K562 (cell line): ENCODE measurements at places on chromosomes 16 and 17.

DNA sequence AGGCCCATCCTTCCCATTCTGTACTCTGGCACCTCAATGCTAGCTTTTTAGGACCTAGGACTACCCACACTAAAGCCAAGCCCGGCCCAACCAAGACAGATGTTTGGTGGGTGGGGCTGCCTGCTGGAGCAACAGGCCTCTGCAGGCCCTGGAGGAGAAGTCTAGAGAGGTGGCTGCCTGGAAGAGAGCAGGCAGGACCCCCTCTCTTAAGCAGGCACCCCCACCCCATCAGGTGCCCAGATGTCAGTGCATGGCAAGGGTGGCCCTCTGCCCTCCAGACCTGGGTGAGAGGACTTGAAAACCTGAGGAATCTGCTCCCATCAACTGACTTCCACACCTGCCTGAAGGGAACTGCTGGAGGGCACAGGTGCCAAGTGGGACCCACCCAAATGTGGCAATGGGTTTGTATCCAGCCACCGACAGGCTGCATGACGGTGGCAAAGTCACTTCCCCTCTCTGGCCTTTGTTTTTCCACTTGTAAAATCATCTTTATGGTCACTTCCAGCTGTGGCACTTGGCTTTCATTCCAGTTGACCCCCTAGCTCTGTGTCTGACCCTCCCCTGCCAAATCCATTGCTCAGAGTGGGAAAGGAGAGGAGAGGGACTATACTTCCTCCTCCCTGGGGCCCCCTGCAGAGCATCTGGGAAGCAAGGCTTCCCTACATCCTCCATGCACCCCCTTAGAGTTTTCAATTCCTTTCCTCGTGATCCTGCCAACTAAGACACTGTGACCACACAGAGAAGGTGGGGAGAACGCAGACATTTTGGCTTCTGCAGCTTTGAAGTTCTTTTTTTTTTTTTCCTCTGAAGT, 1.7 kb upstream of the STAT5A start:
- peak; percentile 32 for DNase-seq

DNA sequence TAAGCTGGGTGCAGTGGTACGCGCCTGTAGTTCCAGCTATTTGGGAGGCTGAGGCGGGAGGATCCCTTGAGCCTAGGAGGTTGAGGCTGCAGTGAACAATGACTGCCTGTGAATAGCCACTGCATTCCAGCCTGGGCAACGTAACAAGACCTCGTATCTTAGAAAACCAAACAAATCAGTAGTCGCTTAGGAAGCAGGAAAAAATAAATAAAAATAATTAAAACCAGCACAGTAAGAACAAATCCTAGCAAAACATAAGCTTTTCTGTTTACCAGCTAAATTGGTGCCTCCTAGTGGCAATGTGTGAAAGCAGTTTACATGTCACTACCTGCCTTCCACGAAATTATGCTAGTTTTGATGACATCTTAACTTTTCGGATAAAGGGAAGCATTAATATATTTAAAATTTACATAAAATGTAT, 1.3 kb downstream of the ARMC5 start:
- DNase-seq = no peak

- no peak for DNase-seq
These were observed 363.2 kb downstream of the SNX29 start for GRCh38 chr16:12339686-12340085.

GRCh38 chr17:71631483-71631882, 489.3 kb upstream of the SOX9 start:
- no peak for DNase-seq

DNA sequence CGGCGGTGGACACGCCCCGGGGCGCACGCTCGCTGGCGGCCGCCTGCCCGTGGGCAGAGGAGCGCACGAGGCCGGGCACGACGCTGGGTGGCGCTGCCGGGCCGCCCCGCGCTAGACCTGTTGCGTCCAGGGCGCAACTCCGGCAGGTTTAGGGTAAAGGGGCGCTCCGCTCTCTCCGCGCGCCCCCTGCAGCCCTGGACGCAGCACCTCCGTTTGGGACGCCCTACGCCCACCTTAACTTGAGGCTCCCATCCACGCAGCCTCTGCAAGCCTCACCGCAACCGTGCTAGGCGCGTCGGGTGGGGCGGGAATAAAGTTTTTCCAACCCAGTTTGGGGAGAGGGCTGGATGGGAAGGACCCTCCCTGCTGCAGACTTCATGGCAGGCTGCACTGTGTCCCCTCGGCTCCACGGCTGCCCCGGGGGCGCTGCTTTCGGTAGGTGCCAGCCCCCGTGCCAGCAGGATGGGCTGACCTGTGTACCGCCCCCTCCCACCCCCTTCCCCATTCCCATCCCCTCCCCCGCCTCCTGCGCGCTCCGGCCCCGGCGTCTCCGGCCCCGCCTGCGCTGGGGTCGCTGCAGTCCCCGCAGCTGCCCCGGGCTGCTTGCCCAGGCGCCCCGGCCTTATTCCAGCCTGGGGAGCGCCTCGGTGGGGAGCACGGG, at the start of gene SYT17:
SYT17 (plus strand) TSS at position 531 of the 661 bp plus-strand sequence. CDS start 407 bp downstream, outside the sequence.
- DNase-seq = peak; percentile 73

DNA sequence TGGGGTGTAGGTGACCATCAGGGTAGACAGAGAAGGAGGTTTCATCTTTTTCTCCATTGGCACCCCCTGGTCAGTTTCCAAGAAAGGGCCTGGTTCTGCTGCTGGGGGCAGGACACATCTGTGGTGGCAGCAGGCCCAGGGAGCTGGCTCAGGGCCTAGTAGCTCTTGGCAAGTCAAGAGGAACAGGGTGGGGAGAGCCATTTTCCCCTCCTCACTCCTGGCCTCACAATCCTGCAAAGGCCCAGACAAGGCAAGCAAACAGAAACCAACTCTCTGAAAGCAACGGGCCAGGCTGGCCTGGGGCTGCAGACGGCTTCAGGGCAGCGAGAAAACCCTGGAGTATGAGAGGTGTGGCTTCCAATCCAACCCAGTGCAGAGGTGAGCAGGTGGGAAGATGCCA, 192.9 kb upstream of the DYNLRB2 start:
- DNase-seq = no peak

GRCh38 chr16:64580558-64580957, 541.3 kb downstream of the CDH11 start:
- no peak for DNase-seq

DNA sequence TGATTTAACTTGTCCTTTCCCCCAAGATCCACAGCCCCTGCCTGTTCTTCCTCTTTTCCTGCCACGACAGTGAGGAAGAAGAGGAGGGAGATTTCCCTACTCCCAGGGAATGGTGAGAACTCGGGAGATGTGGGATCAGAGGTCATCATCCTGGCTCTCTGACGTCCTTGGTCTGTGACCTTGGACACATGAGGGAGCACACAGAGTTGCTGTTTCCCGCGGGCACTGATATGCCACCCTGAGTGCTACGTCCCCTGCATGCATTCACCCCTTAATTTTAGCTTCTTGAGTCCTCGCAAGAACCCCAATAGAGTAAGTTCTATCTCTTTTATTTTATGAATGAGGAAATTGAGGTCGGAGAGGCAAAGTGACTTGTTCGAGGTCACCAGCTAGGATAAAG, 85.4 kb downstream of the BMERB1 start:
- no peak for DNase-seq

DNA sequence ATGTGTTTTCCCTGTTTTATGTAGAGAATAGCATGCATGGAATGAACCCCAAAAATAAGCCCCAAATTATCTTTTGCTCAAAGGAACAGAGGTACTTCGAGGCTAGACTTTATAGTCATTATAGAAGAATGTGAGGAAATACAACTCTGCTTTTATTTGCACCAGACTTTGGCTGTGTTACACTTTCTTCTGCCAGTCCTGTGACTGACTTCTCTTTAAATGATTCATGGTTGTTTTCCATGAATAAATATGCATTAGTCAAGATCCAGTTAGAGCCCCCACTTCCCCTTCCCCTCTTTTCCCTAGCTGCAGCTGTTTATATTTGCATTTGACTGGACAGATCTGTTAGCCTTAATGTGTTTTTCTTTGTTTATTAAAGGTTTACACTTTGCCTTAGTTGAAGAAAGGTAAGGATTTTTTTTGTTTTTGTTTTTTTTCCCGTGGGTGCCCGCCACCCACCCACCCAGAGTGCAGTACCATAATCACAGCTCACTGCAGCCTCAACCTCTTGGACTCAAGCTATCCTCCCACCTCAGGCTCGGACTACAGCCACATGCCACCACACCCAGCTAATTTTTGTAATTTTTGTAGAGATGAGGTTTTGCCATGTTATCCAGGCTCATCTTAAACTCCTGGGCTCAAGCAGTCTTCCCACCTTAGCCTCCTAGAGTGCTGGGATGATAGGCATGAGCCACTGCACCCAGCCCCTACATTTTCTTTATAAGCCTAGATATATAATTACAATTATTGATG, 152.6 kb downstream of the CYB561 start:
- no peak for DNase-seq

- DNase-seq = peak; percentile 82
These were observed 55.4 kb downstream of the TNRC6C start for GRCh38 chr17:78013683-78014467.

DNA sequence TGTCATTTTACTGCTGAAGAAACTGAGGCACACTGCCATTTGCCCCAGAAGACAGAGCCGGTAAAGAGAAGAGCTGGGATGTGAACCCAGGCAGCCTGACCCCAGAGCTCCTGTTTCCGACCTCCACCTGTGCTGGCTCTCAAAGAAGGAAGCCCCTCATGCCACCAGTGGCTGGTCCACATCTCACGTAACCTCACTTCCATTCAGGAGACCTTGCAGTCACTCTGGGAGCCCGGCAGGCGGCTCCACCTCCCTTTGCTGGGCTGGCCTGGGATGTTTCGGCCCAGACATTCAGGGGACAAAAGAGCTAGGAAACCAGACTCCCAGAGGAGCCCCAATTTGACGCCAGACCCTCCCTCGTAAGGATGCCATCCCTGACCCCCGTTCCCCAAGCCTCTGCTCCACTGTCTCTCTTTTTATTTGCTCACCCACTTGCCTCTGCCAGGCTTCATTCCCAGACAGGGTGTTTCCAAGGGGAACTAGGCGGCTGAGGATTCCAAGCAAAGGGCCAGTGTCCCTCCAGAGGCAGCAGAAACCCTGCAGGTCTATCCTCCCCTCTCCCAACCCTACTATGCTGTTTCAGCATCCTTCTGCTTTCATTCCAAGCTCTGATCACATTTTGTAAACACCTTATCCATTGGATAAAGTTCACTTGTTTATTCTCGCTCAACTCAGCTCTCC, 2.8 kb downstream of the TAF1C start:
- no peak for DNase-seq

DNA sequence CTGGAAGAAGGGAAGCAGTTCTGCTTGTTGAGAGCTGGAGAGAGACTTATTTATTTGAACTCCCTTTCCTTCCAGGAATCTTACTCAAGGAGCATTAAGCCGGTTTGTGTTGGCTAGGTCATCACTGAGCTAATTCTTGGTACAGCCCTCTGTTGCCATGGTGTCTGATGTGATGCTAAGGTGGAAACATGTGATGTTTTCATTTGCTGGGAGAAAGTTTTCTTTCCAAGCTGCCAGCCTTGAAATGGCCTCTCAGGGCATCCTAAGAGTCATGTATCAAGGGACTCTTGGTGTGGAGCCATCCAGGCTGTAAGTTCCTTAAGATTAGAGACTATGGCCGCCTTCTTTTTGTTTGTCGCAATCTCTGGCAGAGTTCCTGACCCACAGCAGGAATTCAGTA, 4.2 kb downstream of the PSKH1 start:
- DNase-seq = no peak

- DNase-seq = no peak
These were observed 8.6 kb downstream of the LRRC59 start for GRCh38 chr17:50388728-50389127.

- DNase-seq = no peak
These were observed 15.5 kb upstream of the USP22 start for GRCh38 chr17:21058098-21058893.

DNA sequence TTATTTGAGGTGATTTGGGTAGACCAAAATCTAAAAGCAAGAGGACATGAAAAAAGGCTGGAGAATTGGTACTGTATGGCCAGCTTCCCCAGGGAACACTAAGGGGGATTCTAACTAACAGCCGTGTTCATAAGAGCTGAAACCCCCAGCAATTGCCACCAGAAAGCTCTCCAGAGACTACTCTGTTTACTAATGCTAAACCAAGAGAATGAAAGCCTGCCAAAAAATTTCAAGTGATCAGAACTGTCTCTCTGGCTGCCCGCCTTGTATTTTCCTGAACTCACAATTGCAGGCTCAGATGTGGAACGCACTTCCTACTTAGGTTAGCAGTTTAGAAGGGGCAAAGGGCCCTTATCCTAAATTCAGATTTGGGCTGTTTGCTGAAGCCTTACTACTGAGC, 24.1 kb downstream of the MYH10 start:
- DNase-seq = no peak

DNA sequence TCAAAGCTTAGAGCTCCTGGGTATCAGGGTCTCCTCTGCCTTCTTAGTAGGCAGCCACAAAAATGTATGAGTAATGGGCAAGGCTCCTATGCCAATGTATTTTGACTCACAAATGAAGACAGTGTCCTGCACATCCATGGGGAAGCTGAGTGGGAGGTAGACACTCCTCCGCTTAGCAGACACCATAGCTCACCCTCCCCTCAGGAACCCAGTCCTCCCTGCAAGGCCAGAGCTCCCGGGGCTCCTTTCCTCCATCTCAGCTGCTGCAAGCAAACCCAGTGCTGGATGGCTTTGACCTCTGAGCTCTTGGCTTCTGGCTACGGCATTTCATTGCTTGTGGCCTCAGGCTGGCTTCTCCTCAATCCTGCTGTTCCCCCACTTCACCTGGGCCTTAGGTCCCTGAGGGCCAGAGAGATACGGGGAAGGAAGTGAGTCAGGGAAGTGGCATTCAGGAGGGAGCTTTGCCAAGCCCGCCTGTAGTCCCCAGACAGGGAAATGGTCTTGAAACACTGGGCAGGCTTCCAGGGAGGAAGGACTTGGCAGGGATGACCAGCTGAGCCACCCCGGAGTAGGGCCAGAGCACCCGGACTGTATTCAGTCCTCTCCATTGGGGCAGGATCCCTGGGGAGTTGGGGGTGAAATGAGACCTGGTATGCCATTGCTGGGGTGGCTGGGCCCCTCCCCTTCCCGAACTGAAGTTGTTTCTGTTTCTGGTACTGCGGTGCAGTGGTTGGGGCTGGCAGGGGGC, 4.5 kb downstream of the ABCC3 start:
- DNase-seq = no peak

GRCh38 chr17:52294301-52294700, 135.8 kb upstream of the CA10 start:
- no peak for DNase-seq

DNA sequence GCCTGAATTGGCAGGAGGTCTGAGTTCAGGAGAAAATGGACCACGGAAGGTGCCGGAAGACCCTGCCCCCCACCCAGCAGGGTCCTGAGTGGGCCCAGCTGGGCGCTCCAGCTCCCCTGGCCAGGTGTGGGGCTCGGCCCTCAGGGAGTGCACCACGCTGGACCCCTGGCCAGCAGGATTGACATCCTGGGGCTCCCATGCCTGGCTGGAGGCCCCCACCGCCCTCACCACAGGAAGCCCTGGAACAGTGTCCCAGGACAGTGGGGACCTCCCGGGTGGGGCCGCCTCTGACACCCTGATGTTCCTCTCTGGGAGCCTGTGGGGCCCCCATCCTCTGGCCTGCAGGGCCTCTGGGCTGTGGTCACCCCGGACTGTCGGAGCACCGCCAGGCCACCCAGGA, 28.1 kb upstream of the CACNA1H start:
- no peak for DNase-seq

DNA sequence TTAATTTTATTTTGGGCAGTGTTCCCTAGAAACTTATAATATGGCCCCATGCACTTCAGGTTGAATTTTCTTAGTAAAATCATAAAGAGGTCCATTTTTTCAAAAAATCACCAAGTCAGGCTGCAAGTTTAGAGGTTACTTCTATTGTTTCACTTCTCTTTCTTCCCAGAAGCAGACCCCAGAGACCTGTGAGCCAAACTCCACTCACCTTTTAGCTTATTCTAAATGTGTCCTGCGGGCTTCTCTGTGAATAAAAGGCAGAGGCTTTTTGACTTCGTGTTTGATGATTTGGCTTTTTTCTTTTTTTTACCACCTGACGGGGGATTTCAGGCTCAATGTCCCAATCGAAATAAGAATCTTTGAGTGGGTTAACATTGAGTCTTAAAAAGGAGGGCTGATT, 7.4 kb downstream of the PRKCB start:
- DNase-seq = no peak
